ENCODE measurements at places on chromosomes 12 and 14.

DNA sequence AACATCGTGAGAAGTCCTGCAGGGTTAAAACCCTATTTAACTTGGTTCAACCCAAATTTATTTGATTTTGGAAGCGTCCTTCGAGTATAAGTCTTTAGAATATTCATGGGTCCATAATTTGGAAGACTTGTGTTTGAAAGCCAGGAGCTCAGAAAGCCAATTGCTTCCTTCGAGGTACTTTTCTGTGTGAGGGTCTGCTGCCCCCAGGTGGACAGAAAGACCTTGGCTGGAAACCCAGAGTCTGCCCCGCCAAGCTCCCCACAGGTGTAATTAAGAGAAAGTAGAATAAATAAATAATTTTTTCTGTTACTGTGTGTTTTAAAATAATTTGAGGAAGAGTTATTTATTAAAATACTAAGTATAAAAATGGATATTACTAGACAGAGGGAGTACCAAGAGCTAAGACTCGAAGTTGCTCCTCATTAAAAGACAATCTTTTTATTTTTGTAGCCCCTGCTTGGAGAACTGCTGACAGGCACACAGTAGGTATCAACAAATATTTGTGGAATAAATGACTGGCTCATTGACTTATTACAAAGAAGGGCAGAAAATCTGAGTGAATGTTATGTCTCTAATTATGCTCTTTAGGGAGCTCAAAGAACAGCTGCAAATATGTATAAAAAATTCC, 105.8 kb downstream of the PAH start:
- peak; percentile 3 for DNase-seq

DNA sequence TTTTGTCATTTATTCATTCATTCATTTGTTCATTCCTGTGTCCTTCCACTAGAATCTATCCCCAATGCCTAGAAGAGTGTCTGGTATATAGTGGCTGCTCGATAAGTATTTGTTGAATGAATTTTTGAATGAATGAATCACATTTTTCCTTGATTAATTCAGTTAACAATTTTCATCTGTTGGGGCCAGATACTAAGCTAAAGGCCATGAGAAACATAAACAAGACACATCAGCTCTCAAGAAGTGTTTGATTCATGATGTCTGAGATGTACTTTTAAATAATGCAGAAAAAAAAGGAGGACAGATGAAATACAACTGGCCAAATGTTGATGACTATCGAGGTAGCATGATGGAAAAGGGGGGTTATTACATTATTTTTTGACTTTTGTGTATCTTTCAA, 48.1 kb upstream of the TMED10 start:
- no peak for DNase-seq

DNA sequence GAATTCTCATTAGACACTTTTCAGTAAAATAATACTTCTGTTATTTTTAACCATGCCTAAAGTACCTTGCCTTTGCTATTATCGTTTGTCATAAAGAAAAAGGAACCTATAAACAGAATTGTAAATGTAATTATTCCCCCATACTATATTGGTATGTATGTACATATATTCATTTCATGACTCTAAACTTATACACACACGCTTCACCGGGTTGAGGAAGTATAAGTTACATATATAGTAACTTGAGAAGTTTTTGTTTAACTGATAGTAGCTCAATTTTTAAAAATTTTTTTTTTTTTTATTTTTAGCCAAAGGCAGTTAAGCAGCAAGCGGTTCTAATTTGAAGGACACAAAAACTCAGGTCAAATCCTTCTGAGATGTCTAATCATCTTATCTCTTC, 107.6 kb downstream of the PLEKHG7 start:
- DNase-seq, result no peak

DNA sequence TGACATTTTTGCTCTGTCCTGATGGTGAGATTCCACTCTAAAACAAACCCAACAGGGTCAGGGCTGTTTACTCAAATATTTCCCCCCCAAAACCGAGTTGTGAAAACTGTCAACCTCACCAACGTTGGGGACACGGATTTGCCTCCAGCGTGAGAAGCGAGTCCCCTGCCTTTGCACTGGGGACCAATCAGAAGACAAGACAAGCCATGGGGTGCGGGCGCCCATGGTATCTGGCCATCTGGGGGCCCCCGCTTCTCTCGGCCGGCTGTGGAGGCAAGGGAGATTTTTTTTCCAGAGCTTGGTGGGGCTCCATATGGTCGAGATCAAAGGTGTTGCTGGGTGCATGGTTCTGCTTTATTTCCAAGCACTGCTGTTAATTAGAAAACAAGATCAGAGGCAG, 272.1 kb downstream of the BCL11B start:
- no peak for DNase-seq

GRCh38 chr14:49770212-49770817, 2.4 kb downstream of the KLHDC2 start:
- no peak for DNase-seq

DNA sequence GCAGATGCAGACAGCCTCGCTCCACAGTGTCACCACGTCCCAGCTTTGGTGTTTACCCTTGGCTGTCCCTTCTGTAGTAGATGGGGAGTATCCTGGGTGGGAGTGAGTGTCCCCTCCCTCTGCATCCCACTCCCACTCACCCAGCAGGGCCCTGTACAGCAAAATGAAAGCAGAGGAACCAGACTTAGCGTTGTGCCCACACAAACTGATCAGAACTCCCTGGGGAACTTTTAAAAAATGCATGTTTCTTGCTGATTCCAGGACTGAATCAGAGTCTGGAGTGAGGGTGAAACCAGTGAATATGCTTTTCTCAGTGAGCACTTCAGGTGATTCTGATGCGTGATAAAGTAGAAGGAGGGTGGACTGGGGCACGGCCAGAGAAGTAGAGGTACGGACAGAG, 2.9 kb downstream of the ACVRL1 start:
- no peak for DNase-seq
